CD4-positive, alpha-beta T cell treated with Interleukin-10 for 1 hour (primary cell): ENCODE measurements at places on chromosomes 12 and 14.

DNA sequence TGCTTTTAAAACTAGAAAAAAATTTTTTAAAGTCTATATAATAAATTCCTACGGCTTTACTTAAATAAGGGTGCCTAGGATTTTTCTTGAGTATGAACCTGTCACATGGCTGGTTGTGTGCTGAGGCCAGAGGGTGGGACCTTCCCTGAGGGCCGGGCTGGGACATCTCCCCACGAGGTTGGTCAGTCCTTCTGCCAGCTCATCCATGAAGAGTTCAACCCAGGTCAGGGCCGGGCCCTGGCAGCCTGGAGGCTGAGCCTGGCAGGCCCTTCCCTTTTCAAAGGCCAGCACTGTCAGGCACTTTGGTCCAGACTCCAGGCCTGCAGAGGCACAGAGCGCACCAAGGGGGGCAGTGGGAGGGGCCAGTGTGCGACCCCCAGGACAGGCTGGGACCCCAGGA, 31.7 kb downstream of the TNFAIP2 start:
- DNase-seq, result no peak

GRCh38 chr12:51953089-51953488, 1.6 kb downstream of the ACVR1B start:
- no peak for DNase-seq

- DNase-seq, result no peak
These were observed 19.6 kb upstream of the SLC8A3 start for GRCh38 chr14:70208380-70208779.

- DNase-seq, result peak; percentile 59
These were observed 43.3 kb upstream of the NT5DC3 start for GRCh38 chr12:103884316-103884715.

DNA sequence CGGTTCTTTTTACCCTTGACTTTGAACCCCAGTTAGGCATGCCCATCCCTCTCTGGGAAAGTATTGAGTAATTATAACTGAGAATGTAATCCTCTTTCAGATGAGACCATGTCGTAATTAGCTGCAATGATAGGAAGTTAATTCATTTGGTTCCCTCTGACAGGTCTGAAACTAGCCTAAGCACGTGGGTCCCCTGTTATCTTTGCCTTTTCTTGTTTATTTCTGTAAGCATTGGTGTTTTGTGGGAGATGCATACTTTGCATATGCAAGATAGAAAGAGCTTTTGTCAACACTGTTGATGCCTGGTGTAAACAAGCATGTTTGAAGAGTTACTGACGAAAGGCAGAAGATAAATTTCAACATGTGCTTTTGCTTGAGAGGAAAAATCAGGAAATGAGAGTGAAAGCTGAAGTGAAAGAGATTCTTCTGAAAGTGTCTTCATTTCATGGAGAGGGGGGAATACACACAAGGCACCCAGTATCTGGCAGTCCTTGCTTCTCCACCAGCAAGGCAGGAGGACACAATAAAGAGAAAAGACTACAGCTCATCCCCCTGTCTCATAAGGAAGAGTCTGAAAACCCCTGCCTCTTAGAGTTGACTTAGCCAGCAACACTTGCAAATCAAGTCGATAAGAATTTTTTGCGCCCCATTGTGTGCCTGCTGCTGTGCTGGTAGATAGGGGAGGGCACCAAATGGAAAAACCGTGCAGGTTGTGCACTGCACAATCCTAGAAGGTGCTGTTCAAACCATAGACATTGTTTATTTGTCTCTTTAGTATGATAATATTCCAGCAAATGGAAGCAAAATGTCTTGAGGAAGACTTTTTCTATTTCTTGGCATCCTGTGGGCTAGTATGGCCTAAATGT, 77.8 kb downstream of the SLC24A4 start:
- no peak for DNase-seq

DNA sequence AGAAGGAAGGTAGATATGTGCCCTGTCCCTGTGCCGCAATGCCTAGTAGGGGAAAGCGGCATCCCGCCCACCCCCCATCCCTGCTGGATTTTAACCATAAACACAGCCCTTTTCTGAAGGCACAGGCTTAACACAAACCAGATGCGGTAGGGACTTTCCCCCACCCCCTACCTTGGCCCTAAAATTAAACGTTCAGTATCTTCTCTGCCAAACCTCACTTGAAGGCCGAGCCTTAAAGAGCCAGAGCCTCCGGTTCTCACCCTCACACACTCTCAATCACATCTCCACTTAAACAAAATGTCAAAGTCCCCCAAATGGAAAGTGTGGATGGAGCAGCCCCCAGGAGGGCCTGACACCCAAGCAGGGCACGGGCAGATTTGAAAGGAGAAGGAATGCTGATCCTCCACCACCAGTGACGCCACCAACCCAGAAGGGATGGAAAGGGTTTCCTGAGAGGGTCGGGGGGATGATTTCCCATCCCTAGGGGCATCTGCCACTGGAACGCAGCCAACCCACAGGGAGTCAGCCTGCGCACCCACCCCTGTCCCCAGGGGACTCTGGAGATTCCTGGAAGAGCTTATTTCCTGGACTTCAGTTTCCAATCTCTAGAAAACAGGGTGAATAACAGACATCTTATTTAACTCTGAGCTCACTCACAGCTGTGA, 26.4 kb downstream of the ACTN1 start:
- no peak for DNase-seq

- no peak for DNase-seq
These were observed 63.5 kb downstream of the LLPH start for GRCh38 chr12:66066929-66067523.

GRCh38 chr12:41521872-41522379, 333.8 kb downstream of the PDZRN4 start:
- peak; percentile 19 for DNase-seq

DNA sequence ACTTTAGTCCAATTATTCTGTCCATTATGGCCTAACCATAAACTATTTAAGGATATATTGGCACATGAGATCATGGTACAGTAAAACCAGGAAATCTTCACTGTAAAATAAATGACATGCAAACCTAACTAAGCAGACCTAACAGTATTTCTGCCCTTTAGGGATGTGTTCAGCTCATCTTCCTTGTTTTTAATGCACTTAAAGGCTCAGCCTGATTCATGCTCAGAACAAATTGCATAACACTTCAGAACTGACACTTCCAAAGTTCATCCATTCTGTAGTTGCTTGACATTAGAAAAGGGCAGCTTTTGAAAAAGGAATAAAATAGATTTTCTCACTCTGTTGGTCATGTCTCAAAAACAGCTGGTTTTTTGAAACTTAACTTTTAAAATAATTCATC, 708.5 kb downstream of the C12orf50 start:
- no peak for DNase-seq

DNA sequence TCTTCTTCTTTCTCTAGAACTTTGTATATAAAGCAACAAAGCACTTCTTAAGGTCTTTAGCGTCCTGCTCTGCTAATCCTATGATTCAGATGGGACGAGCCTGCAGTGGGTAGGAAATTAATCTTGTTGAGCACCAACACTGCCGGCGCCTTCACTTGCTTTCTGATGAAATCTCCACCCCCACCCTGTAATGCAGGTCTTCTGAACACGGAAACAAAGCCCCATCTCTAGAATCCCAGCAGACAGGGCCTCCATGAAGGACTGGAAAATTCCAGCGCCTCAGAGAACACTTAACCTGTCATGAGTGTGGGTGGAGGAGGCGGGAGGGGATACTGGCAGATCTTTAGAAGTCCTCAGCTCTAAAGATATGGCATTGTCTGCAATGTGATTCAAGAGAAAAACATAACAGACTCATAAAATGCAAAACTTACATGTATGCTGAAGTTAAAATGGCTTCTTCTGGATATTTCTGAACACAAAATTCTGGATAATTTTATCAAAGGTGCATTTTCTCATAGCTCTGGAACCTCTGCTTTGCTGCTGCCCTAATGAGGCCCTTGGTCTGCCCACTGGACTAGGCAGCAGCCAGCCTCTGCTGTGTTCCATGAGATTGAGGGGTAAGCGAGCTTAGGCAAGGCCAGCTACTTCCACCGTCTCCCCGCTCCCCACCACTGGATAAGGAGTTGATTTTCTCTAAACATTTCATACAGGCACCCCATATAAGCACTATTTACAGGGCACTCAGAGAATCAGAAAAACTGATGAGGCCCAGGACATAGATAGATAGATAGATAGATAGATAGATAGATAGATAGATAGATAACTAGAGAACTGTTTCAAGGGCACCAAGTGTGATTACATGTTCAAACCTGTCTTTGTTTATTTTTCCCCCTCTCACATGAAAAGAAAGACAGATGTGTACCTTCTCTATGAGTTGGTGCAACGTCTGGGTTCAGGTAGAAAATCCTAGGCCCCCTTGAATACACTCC, 43.1 kb downstream of the ZFP36L1 start:
- DNase-seq, result no peak

GRCh38 chr12:109871668-109872314, 8.6 kb downstream of the GLTP start:
- no peak for DNase-seq

DNA sequence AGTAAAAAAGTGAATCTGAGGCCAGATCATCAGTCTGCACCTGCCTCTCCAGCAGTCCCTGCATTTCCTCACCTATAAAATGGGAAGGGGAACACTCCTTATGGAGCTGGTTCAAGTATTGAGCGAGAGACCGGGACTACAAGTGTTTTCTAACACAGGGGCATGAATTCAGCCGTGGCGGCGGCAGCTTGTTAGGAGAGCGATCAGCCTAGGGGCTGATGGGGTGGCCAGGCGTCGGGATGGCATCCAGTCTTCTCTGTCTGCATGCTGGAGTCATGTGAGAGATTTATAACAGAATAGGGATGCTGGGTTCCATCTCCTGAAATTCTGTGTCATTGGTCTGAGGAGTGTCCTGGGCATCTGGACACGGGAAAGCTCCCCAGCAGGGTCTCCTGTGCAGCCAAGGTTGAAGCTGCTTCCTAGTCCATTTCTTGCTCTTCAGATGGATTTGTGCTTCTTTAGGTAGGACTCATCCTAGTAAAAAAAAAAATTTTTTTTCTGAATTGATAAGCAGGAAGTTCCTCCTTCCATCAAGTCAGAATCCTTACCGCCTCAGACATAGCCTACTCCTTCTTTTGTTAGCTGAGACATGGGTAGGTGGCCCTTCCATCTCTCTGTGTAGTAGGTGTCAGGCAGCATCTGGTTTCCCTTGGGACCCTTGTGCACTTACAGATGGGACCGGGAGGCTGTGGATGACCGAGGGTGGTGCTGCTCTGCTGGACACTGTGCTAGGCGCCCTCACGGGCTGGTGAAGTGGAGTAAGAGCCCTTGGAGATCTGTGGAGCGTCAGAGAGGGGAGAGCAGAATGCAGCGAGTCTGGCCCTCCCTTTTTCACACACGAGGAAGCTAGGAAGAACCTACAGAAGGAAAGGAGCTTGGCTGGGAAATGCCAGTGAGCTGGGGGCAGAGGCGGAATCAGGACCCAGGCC, 146.7 kb downstream of the TSPAN9 start:
- no peak for DNase-seq

DNA sequence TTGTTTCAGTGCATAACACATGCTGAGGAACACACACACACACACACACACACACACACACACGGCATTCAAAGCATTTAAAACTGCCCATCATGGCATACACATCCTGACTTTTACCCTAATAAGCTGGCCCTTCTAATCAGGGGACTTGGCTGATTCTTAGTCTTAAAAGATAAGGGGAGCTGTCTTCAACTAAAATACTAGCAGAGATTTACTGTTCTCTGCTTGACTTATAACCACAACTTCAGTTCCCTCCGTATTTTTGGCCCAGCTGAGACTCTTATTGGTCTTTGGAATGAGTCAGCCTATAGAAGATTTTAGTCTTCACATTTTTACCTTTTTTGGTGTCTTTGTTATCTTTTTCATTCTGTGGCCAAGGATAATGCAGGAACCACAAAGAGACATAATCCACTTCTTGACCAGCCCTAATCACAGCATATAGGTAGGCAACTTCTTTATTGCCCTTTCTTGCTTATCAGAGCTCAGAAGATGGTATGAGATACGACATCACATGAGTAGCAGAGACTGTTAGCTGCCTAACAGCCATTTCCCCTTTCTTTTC, 25.1 kb upstream of the SLC8A3 start:
- no peak for DNase-seq

DNA sequence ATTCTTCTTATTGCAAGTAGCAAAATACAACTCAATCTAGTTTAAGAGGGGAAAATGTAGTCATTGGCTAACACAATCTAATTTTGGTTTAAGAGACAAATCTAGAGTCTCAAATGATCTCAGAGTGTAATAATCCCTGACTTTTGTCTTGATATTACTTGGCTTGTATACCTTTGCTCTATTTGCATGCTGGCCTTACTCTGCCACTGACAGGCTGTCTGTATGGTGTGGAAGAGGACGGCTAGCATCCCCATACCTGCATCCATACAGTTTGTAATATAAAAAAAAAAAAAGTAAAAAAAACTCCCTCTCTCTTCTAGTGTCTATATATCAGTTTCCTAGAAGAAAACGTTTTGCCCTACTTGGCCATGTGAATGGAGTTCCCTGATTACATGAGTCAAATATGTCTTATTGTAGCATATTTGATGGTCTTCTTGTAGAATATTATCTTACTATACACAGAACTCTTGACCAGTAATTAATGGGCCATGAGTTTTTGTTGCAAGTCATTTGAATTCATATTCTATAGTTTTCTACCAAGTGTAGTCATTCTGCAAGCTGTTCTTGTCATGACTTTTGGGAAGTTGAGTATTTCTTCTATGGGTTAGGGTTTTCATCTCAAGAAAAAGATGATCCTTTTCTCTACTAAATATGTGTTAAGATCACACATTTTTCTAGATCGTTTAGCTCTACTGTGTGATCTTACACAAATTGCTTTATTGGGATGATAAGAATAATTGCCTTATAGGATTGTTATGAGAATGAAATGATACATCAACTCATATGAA, 8.2 kb downstream of the HIF1A start:
- no peak for DNase-seq

- no peak for DNase-seq
These were observed 130.3 kb upstream of the DNM1L start for GRCh38 chr12:32548691-32549281.

- DNase-seq, result no peak
These were observed 148.5 kb upstream of the SEL1L start for GRCh38 chr14:81682134-81682533.

DNA sequence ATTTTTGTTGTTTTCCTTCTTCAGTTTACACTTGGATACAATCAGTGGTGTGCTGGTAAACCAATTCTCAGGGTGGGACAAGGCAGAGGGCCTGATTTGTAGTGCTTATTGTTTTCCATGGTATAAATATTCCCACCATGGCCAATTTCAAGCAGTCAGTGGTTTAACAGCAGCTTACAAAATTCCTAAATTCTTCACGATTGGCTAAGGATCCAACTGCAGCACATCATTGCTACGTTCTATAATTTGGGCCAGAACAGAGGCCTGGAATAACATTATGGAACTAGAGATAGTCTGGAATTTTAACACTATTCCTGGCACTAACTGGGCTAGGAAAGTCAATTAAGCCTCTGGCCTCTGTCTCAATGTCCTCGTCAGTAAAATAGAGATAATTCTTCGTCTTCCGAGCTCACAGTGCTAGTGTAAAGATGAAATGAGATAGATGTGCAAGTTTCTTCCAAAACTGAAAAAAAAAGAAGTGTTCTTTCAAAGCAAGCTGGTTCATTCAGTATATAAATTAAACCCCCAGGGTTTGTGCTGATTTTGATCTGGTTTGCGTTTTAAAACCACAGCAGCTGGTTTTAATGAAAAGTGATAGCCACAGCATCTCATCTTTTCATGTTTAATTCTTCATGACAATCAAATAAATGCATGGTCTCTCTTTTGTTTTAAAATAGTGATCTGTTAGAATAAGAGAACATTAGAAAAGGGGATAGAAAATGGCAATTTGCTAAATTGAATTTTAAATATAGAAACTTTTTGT, 104.1 kb downstream of the EPS8 start:
- DNase-seq, result no peak
